ENCODE measurements at places on chromosomes 1 and 21. TPM values are rescaled to one million over a fixed set of nuclear protein-coding genes. Genes with fewer than 3 reads are reported as not detected.

- DNase-seq, result no peak
Observed at GRCh38 chr1:187961895-187962294, 1133.1 kb downstream of the PLA2G4A start.

GRCh38 chr21:24395320-24395923 lies 1211.9 kb downstream of the MRPL39 start:
- no peak for DNase-seq

DNA sequence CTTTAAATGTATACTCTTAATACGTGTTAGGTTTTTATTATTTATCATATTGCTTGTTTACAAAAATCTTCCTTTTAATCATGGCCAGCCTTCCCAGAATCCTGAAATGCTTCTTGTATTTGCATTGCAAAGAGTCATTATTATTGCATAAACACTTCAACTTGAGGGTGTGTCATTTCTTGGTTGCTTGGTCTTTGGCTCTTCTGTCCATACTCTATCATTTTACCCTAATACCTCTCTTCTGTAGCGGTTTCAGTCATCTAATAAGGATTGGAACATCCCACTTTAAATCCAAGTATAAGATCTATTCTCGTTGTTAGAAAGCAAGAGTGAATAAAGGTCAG lies 200.6 kb upstream of the CACYBP start:
- DNase-seq, result no peak

- no peak for DNase-seq
Observed at GRCh38 chr1:239112101-239112935, 274.1 kb upstream of the CHRM3 start.

- DNase-seq, result no peak
Observed at GRCh38 chr1:206589206-206589605, 23.1 kb downstream of the EIF2D start.

- no peak for DNase-seq
Observed at GRCh38 chr1:79716447-79716846, 709.9 kb upstream of the ADGRL4 start.

GRCh38 chr1:39149509-39149908 lies 55.0 kb upstream of the MACF1 start:
- DNase-seq, result no peak

DNA sequence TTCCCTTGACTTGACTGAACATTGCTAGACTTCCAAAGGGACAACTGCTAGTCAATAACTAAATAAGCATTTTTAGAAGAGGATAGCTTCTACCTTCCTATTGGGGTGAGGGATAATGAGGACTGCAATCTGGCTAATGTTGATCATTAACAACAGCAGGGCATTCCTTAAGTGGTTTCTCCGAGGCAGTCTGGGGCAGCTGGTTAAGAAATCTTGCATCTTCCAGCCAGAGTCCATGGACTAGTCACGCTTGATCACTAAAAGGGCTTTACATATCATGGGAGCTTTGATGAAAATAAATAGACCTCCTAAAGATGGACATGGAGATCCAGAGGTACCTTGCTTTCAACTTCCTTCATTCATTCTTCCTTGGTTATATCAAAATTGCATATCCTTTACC lies 329.4 kb upstream of the ESRRG start:
- no peak for DNase-seq

MATN1 gene
- total RNA-seq, result not detected

GRCh38 chr1:30234091-30234490 lies 489.3 kb downstream of the MATN1 start:
- DNase-seq, result no peak

UBXN10 gene
- 5.8 TPM for total RNA-seq

DNA sequence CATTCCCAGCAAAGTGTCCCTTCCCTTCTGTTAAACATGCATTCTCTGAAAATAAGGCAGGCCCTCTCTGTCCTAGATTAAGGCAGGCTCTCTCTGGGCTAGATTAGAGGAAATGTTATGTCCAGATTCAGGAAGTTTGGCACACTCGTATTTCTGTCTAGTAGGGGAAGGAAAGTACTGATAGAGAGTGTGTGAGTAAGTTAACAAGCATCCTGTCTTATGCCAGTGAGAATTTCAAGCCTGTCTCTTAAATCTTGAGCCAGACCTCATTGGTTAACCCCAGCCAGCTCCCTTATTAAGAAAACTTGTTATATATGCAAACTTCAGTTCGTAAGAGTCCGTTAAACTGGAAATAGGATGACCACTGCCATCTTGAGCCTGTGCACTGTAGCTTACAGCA lies 31.6 kb downstream of the IGSF5 start:
- no peak for DNase-seq

- no peak for DNase-seq
Observed at GRCh38 chr1:145947551-145947950, 10.3 kb downstream of the LIX1L start.

INAVA gene
- 82.0 TPM for total RNA-seq

DNA sequence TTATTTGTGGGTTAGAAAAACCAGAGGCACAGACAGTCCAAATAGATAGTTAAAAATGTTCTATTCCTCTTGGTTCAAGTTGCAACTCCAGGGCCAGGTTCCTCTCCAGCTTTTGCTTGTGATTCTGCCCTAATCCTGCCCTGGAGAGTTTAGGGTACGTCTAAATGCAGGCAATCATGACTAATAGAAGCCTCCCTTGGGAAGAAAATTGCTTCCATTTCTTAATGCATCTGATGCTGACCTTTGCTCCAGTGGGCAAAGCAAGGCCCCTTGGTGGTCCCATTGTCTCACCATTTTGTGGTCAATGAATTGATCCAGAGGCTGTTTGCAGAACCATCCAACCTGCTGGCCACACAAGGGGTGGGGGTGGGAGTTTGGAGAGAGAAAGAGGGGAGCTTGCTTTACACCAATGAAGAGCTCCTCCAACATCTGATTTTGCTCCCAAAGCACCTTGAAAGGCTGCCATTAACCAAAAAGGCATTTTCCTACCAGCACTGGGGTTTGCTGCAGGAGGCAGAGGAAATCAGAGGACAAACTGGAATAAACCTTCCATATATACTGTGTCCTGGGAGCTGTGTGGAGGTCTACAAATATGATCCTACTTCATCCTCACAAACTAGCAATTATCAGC lies 31.3 kb downstream of the C8B start:
- no peak for DNase-seq

- DNase-seq, result no peak
Observed at GRCh38 chr1:29754573-29755375, 518.5 kb downstream of the PTPRU start.

PRDX6 gene
- 884 TPM for total RNA-seq

PGLYRP4 gene
- total RNA-seq, result not detected

MCOLN2 gene
- 101 TPM for total RNA-seq

DNA sequence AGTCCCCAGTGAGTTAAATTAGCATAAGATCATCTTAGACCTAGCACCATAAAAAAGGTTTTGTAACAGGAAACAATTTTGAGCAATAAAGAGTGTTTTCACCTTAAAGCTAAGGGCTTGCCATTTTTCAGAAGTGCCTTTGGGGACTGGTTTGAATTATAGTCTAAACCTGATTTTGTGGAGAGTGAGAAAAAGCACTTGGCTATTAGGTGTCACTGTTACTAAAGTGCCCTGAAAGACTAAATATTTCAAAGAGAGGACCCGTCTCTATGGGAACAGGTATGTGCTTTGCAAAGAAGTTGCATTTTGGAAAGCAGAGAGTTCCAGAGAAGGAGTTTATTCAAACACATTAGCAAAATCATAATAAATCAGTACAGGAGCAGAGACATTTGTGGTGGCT lies 9.1 kb downstream of the NTNG1 start:
- no peak for DNase-seq

GRCh38 chr21:36839123-36839522 lies 127.3 kb downstream of the HLCS start:
- no peak for DNase-seq

DNA sequence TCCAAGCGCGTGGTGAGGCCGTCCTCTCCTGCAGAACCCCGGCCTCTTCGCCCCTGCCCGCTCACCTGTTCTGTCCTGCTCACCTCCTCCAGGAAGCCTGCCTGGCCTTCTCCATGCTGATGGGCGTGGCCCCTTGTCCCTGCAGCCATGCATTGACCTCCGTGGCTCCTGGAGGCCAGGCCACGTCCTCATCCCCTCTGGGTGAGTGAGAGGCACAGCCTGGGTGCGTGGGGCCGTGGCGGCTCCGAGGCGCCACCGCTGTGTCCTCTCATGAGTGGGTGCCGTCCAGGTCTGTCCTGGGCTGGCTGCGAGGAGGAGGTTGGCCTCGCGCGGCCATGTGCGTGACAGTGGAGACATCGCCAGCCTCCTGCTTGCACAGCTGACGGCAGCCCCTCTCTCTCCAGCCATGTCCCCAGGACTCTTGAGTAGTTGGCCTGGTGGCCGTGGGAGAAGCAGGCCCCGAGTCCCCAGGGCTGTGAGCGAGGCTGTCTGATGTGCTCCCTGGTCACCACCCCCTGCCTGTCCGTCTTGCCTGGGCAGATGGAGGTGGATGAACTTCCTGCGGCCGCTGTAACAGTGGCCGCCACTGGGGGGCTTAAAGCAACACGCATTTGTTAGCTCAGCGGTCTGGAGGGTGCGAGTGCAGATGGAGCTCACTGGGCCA lies 58.1 kb downstream of the PRKCZ start:
- DNase-seq, result no peak

DNA sequence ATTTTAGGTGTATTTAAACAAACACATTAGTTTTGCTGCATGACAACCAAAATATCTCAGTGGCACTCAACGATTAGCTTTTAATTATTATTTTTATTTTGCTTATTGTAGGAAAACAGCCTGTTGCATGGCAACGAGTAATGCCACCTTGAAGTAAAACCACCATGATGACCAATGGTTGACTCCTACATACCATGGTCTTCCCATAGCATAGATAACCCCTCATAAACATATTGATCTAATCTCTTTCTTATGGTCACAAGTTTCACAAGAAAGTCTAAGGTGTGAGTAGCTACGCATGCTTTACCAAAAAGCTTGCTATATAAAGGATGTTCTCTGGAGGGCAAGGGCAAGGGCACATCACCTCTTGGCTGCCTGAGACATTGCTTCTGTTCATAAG lies 61.5 kb upstream of the PTBP2 start:
- DNase-seq, result no peak

DNA sequence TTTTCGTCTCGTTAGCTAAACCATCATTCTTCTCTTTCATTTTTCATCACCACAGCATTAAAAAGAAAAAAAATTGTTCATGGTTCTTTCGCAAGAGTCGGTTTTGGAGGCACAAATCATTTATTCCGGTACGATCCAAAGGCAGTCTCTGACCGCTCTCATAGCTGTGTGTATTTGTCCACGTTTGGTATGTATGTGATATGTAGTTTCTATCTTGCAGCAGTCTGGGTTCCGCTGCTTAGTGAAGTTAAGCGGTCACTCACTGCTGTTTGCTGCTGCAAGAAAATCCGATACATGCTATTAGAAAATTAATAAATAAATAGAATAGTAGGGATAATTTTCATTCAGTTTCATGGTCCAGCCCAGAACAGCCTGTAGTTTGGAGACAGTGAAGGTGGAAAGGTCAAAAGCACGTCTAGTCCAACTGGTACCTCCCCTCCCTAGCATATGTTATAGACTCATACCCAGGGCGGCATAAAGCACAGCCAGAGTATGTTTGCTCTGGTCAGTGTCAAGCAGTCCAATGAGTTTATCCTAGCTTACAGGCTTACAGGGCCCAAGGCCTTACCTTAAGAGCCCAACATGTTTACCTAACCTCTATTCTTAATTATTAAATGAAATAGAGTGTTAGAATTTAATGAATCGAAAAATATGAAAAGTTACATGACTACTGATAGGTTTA lies 2.5 kb downstream of the FMN2 start:
- DNase-seq, result no peak

DNA sequence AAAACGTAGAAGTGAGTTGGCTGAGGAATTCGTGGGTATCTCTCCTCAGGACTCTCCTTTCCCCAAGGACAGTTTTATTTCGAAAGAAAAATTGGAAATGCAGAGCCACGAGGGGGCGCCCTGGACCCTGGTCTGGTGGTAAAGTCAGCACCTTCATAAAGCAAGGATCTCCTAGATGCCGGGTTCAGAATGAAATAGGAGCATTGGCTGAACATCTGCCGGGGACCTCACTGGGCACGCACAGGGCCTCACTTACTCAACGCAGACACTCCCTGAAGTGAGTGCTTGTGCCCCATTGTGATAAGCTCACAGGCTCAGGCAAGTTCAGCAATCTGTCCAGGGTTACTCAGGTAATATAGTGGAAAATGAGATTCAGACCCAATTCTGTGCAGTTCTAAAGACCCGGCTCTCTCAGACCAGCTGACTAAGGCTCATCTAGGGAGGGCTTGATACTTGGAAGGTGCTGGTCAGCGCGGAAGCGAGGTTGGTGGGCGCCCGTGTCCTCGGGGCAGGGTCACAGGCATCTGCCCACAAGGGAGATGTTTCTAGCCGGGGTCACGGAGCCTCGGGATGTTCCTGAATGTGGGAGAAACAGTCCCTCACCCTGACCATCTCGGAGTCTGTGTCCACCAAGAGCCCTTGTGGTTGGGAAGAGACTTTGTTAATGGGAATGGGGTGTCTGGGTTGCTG lies 55.7 kb upstream of the ETV3 start:
- peak; percentile 87 for DNase-seq

- DNase-seq, result no peak
Observed at GRCh38 chr1:71919811-71920509, 362.4 kb downstream of the NEGR1 start.

TSPAN2 gene
- 84.2 TPM for total RNA-seq

GRCh38 chr1:145877923-145878486 lies 7.7 kb downstream of the ANKRD35 start:
- DNase-seq, result no peak

- DNase-seq, result no peak
Observed at GRCh38 chr1:90210633-90211491, 216.0 kb downstream of the ZNF326 start.

DNA sequence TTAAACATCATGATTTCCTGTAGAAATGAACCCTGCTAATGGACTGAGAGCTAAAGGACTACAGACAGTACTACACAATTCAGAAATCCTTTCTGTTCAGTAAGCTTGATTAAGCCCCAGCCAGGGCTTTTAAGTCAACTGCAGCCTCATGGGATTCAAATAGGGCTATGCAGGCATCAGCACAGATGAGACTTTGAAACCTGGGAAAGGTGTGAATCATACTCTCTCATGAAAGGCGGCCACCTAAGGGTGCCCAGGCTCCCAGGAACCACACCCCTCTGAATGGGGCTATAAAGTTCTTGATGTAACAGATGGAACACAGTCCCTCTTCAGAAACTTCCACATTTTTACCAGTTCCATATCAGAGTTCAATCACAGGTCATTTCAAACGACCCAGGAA lies 7.6 kb downstream of the SIPA1L2 start:
- peak; percentile 82 for DNase-seq

- DNase-seq, result no peak
Observed at GRCh38 chr1:176790786-176791185, 327.8 kb downstream of the PAPPA2 start.

Data from mucosa of descending colon (tissue), 3 donors.